Stimulated activated CD8-positive, alpha-beta memory T cell treated with anti-CD3 and anti-CD28 coated beads, Interleukin-15, amount 100 ng/mL, for 24 hours (primary cell): ENCODE measurements at places on chromosomes 5 and 9.

- DNase-seq = no peak
These were observed 74.2 kb downstream of the SHB start for GRCh38 chr9:37994639-37995347.

GRCh38 chr5:124872615-124873014 lies 126.2 kb upstream of the ZNF608 start:
- DNase-seq = no peak

- DNase-seq = no peak
These were observed 13.6 kb upstream of the AKNA start for GRCh38 chr9:114401344-114401743.

DNA sequence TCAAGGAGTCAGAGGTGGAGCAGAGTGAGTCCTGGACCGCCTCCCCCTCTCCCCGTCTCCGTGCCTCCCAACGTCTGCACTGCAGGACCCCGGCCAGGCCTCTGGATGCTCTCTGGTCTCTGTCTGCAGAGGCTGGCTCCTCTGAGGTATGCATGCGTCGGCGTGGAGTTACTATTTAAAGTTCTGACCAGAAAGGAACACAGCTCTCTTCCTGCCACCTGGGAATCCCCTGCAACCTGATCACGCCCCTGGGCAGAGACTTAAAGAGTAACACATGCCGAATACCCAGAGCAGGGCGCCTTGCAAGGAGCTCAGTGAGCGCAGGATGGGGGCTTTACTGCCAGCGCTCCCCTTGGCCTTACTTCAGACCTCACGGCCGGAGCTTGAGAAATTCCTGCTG lies 16.0 kb downstream of the ANXA6 start:
- no peak for DNase-seq

DNA sequence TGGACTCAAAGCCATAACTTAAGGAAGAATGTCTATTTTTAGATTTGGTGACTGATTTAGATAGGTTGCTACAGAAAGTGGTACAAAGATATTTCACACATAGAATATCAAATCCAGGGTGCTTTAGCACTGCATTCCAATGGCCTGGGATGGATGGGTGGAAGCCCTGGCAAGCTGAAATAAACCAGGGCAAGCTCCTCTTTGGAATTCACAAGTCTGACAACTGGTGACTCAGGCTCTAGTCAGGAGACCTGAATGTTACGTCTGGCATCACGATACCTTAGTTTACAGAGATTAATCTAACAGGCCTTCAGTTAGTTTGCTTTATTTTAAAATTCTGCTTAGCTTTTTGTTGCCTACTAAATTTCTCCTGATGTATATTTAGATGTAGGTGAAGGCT lies 144.0 kb downstream of the TMC1 start:
- DNase-seq = no peak

DNA sequence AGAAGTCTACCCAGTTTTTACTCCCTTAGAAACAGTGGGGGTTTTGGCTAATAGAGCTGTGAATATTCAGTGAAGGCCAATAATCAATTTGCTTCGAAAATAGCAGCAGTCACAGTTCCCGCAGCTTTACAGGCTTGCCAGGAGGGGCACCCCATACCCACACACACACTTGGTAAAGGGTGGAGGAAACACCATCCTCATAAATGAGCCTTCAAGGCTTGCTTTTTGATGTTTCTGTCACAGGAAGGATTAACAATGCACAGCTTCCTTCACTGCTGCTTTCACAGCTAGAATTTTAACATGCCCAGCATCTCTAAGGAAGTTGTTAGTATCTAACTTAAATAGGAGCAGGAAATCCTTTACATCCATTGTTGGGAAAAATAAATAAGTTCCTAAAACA lies 1247.5 kb upstream of the C9orf72 start:
- no peak for DNase-seq

DNA sequence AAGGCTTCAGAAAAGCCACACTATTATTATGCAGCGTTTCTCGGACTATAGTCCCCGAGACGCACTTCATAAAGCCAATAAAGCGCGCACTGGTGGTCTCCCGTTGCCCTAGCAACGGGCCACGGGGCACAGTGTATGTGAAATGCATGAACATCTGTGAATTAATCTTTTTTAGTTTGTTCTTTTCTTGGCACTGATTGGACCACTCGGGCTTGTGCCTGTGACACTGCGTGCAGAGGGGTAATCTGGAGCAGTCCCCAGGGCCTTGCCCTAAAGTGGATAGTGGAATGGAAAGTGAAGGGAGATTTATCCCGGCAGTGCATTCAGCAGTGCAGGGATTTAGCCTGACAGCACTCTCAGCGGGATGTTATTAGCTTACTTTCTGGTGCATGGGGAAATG lies 92.1 kb downstream of the TLE4 start:
- no peak for DNase-seq

- DNase-seq = no peak
These were observed 52.4 kb downstream of the FSD1L start for GRCh38 chr9:105500108-105500766.

DNA sequence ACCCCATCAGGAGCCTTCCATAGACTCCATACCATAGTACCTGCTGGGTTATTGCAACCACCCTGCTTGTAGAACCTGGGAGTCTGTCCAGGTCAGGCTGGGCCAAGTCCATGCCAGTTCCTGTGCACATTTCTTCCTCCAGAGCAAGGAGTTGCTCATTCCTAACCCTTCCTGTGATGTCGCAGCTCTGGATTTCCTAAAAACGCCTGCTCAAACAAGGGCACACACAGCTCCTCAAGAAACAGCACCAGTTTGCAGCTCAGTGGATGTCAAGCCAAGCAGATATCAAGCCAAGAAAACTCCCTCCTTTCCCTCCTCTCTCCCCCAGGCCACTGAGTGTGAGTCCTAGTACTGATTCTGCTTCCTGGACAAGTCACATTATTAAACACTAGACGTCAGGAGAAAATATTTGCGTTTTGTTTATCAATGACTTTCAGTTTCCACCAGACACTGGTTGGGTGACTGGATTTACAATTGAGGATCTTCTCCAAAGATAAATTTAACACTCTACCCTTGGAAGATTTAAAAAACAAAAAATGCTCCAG lies 59.6 kb downstream of the SLC1A1 start:
- DNase-seq = no peak

- no peak for DNase-seq
These were observed 34.9 kb downstream of the SH3GL2 start for GRCh38 chr9:17613758-17614157.

- no peak for DNase-seq
These were observed 14.4 kb upstream of the MRNIP start for GRCh38 chr5:179872828-179873575.

- no peak for DNase-seq
These were observed 92.8 kb upstream of the SLC44A1 start for GRCh38 chr9:105151686-105151995.

- no peak for DNase-seq
These were observed 582.4 kb upstream of the BRINP1 start for GRCh38 chr9:119951591-119951990.

GRCh38 chr5:172534229-172535107 lies 80.1 kb upstream of the SH3PXD2B start:
- DNase-seq = no peak

DNA sequence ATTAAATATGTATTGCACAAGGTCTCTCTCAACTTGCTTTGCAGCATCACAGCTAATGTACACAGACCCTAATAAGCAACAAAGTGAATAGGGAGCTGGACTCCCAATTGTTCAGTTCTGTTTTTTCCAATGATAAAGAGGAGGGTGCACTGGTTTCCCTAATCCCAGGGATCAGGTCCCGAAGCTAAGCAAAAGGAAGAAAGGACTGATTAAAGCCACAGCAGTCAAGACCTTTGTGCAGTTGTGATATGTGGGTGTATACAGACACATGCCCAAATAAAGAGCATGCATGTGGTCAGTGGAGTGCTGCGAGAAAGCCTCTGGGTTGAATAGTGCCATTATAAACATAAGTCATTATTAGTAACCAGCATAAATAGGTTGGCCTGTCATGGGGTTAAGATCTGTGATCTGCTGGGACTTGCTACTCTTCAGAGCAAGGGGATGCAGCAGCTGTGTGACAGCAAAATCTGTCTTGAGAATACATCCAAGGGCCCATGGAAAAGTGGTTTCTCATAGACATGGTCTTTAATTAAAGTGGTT lies 1863.1 kb upstream of the WWC1 start:
- no peak for DNase-seq

- no peak for DNase-seq
These were observed 668 bp downstream of the GLIS3 start for GRCh38 chr9:4299005-4299795.

- DNase-seq = no peak
These were observed 27.6 kb downstream of the RAPGEF6 start for GRCh38 chr5:131607418-131607817.

GRCh38 chr5:17167171-17167891 lies 50.1 kb upstream of the BASP1 start:
- no peak for DNase-seq
